Stimulated activated CD8-positive, alpha-beta memory T cell treated with anti-CD3 and anti-CD28 coated beads, Interleukin-2, amount 100 ng/mL, for 1 hour (primary cell): ENCODE measurements at places on chromosomes 3 and 15.

- no peak for DNase-seq
Observed at GRCh38 chr3:26293329-26293844, 329.2 kb upstream of the LRRC3B start.

DNA sequence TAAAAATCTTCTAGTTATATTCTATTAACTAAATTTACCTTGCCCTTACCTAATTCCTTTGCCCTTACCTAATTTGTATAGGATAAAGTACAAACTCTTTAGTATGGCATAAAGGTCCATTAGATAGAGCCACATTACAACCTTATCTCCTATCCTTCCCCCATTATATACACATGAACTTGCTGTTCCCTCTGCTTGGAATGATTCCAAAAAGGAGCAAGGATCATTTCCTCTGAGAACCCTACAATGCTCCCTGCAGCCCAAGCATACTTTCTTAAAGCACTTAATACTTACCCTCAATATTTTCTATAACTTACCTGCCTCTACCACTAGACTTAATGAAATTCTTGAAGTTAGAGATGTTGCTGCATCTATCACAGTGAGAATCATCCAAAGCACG, 118.9 kb upstream of the CCDC54 start:
- DNase-seq, result no peak

DNA sequence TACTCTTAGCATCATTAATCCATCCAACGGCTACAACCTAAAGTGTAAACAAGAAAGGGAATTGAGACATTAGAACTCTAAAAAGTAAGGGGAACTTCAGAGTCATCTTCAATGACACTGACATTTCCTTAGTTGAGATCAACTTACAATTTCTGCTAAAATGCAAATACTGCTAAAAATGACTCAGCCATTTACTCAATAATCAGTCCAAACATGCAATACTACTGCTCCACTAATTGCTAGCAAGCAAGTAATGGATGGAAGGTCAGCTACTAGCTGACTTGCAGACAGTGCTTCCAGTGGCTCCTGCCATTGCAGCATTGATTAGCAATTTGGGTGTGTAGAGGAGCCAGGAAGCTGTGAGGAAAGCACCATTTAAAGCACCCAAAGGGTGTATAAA, 28.4 kb downstream of the CD200R1L start:
- no peak for DNase-seq

- DNase-seq, result no peak
Observed at GRCh38 chr3:113291572-113291971, 80.2 kb downstream of the BOC start.

- DNase-seq, result no peak
Observed at GRCh38 chr15:99275061-99275460, 23.8 kb downstream of the LRRC28 start.

DNA sequence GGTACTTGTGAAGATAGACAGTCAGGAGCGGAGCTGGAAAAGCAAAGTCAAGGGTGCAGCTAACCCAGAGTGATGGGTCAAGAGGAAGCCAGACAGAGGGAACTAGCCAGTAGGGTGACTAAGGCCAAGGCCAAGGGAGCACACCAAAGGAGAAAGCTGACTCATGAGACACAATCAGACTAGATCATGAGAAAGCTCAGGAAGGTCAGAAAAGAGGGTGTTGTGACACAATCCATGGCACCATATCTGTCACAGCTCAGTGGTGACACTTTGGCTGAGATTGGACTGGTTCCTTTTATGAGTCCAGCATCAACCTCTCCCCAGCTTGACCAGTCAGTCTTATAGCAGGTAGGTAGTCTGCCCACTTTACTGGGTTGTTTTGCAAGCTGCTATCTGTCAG, 22.2 kb downstream of the P2RY1 start:
- no peak for DNase-seq

DNA sequence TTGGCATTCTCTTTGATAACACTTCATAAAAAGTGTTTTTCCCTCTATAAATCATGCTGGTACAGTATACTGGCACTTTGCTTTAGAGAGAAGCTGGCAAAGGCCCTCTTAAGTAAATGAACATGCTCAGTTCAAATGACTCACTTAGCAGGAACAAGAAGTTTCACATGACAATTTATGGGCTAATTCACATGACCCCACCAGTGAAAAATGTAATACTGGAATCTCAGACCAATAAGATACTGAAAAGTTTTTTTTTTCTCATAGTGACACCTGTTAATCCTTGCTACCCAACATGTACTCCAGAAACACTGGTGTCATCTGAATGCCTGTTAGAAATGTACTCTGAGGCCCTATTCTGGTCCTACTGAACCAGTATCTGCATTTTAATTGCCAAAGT, 13.9 kb downstream of the BTBD1 start:
- no peak for DNase-seq

- no peak for DNase-seq
Observed at GRCh38 chr15:101168463-101168824, 83.4 kb downstream of the CHSY1 start.

- no peak for DNase-seq
Observed at GRCh38 chr3:42012383-42012934, 50.6 kb upstream of the ULK4 start.

- no peak for DNase-seq
Observed at GRCh38 chr3:113153499-113154107, 57.8 kb upstream of the BOC start.

DNA sequence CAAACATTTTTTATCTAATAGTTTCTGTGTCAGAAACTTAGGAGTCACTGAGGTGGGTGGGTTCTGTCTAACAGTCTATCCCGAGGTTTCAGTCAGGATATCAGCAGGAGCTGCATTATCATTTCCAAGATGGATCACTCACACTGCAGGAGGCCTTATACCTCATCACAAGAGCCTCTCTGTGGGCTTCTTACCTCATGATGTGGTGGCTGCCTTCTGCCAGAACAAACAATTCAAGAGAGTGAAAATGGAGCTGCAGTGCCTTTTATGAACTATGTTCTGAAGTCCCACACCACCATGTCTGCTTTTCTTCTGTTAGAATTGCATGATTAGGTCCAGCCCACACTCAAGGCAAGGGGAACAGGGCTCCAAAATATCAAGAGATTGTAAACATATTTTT, 27.9 kb downstream of the RFX7 start:
- no peak for DNase-seq

- DNase-seq, result no peak
Observed at GRCh38 chr3:63870615-63871005, 6.9 kb downstream of the ATXN7 start.

- DNase-seq, result no peak
Observed at GRCh38 chr3:9951962-9952805, at the start of gene PRRT3. PRRT3 (minus strand) TSS chr3:9952408; CDS start chr3:9950115, 2,293 bp downstream.

DNA sequence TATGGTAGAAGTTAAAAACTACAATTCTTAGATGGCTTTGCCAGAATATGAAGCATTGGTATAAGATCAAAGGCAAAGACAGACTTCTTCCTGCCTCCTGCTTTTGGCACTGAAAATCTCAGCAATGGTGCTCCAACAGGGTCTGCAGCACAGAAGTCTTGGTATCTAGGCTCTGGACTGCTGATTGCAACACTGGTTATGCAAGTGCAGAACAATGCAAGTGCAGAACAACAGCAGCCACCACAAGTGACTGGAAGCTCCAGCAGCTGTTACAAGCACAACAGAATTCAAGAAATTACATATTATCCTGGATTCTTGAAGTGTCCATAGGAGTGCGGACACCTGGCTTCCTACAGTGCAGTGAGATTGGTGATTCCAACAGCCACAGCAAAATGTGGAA, 33.7 kb downstream of the ZBTB20 start:
- no peak for DNase-seq

DNA sequence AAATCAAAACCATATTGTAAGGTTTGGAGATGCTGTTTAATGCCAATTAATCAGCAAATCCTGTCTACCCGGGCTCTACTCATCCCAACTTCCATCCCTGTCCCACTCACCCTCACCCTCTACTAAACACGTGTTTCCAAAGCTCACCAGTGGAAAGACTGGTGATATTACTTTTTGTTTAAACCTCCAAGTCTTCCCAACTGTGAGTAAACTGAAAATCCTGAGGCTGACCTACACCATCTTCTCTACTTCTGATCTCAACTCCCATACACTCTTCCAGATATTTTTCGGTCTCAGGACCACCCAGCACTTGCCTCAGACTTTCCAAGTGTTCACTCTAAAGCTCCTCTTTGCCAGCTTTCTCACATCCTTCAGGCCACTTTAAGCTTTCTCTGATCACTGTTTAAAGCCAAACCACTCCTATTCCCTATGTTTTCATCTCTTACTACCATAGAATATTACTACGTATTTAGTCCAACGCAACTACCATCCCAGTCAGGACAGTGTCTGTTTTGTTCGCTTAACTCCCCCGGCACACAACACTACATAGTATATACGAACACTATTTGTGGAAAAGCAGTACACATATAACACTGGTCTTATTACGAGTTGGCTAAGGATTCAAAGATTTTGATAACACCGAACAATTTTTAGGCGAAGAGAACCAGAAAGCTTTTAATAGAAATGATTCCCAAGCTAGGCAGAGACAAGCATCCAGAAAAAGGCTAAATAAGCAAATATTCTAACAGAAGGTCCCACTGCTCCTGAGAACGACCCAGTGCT, 684 bp downstream of the RPL4 start:
- no peak for DNase-seq

DNA sequence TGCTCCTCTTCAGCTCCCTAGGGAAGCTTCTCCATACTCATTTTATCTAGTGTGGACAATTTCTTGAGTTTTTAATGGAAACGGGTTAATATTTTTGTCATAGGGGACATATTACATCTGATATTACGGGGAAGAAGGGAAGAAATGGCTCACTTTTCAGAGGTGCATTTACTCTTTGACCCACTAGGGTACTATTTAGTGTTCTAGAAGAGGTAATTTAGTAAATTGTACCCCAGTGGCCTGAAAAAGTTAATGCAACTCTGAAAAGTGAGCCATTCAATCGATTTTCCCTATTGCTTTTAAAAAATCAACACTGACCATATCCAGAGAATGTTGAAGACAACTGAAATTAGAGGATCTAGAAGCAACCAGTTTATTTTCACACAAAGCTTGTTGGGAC, 71.2 kb downstream of the MAP2K5 start:
- DNase-seq, result no peak

DNA sequence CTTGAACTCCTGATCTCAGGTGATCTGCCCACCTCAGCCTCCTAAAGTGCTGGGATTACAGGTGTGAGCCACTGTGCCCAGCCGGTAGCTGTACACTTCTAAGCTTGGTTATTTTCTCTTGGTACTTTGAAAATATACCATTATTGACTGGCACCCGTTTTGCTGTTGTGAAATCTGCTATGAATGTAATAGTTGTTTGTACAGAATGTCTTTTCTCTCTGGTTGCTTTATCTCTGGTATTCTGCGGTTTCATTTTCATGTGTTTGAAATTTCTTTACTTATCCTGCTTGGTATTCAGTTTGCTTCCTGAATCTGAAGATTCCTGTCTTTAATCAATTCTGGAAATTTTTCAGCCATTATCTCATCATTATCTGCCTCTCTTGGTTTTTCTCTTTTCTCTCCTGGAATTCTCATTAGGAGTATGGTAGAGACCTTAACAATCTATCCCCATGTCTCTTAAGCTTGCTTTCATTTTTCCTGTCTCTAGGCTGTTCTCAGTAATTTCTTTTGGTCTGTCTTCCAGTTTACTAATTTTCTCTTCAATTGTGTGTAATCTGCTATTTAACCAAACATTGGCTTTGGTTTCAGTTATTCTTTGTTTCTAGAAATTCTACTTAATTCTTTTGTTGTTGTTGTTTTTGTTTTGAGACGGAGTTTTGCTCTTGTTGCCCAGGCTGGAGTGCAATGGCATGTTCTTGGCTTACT, 2.8 kb upstream of the PAK2 start:
- no peak for DNase-seq

- DNase-seq, result no peak
Observed at GRCh38 chr3:170076715-170077238, 39.0 kb downstream of the GPR160 start.

DNA sequence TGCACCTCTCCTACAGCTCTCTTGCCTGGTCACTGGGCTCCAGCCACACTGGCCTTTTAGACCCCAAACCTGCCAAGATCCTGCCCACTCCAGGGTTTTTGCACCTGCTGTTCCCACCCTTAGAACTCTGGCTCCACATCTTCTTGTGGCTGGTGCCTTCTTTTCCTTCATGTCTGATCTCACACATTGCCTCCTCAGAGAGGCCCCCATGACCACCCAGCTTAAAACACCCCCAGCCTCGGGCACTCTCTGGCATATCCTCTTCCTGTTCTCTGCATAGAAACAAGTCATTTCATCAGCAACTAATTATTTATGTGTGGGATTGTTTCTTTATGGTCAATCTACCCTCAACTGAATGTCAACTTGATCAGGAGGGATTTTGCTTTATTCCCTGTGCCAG, 14.0 kb upstream of the AMOTL2 start:
- no peak for DNase-seq

DNA sequence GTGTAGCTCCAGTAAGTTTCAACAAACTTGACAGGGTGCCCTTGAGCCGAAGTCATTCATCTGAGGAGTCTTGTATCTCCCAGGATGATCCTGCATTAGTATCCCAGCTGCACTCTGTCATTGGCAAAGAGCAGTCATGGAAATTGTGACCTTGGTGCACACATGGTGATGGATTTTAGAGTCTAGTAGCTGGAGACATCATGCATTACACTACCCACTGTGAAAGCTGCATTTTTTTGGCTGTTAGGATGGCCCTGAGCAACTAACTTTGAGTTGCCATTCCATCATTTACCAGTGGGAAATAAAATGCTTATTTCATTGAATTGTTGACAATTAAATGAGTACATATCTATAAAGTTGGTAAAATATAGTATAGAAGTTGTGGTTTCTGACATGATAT, 552.6 kb upstream of the CBLB start:
- no peak for DNase-seq

DNA sequence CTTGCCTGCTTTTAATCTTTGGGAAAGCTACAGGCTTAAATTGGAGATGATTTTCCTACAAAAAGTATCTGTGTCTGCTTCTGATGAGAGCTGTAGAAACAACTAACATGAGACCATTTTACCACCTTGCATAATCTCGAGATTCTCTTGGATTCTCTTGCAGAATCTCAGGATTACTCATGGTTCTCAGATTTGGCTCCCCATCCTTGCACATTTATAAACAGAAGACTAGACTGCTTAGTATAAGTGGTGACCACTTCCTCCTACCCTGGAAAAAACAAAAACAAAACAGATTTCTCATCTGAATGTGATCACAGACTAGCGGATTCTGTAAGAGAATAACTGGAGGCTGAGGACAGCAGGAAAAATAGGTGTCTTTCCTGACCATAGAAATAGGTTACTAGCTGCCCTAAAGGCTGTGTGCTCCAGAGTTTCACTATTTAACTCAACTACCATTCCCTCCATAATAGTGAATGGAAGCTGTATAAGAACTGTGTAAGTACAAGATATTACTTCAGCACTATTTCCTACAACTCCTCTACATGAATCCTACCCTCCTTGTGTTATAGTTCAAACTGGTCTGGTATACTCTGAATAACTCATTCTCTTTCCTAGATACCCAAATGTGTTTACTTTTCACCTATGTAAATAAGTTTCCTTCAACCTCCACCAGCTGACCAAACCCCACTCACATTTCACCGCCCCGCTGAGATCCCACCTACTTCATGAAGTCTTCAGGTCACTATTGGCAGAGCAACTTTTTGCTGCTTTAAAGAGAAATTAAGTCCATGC, 122.2 kb upstream of the C2CD4B start:
- DNase-seq, result no peak

GRCh38 chr3:43153216-43154083, 47.6 kb upstream of the POMGNT2 start:
- DNase-seq, result no peak
